ENCODE measurements at places on chromosomes 7 and 10. TPM values are rescaled to one million over a fixed set of nuclear protein-coding genes. Genes with fewer than 3 reads are reported as not detected.

GRCh38 chr7:156984174-156984891 is 26.1 kb downstream of the MNX1 start:
- no peak for DNase-seq

The FEZF1 gene
- total RNA-seq = not detected

DNA sequence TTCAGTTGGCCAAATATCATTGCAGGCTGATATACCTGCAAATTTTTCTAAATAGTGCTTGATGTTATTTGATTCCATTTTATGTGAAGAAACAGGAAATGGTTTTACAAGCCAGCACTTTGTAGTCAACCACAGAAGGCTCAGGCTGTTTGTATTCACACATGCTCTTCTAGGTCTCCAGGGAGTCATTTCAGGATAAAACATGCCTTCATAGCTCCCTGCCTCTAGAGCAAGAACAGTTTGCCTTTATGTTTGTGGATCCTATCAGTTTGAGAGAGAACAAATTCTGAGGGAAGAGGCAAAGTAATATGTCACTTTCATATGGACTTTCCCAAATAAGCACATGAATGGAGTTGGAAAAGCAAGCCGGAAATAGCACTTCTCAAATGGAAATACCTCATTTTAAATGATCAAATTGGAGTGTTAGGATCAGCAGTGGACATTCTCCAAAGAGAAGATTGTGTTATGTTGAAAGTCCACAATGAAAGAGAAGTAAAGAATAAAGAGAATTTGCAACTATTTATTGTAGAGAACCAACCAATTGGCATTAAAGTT is 277.6 kb downstream of the KCND2 start:
- no peak for DNase-seq

GRCh38 chr7:7519528-7519927 is 16.1 kb downstream of the COL28A1 start:
- no peak for DNase-seq
